ENCODE measurements at places on chromosomes 13 and 19.
A peak's percentile ranks its signal among the peaks of the same experiment; 100 is the strongest.

GRCh38 chr13:72970956-72971355, 87.8 kb upstream of the KLF5 start:
- no peak for DNase-seq
- H3K27ac ChIP-seq: no peak overlapping the region
- no peak overlapping the region for H3K4me3 ChIP-seq
- no peaks in the 10 kb centered on the region for H3K4me1 ChIP-seq
- H3K27me3 ChIP-seq: no peaks in the 10 kb centered on the region

GRCh38 chr13:49733181-49733951, 42.1 kb upstream of the EBPL start:
- H3K36me3 ChIP-seq: peaks cover 3% of the 10 kb centered on the region
- peaks cover 4% of the 10 kb centered on the region for H3K4me1 ChIP-seq
- no peak for DNase-seq
- no peaks in the 10 kb centered on the region for H3K27me3 ChIP-seq
- H3K4me3 ChIP-seq: no peak overlapping the region

DNA sequence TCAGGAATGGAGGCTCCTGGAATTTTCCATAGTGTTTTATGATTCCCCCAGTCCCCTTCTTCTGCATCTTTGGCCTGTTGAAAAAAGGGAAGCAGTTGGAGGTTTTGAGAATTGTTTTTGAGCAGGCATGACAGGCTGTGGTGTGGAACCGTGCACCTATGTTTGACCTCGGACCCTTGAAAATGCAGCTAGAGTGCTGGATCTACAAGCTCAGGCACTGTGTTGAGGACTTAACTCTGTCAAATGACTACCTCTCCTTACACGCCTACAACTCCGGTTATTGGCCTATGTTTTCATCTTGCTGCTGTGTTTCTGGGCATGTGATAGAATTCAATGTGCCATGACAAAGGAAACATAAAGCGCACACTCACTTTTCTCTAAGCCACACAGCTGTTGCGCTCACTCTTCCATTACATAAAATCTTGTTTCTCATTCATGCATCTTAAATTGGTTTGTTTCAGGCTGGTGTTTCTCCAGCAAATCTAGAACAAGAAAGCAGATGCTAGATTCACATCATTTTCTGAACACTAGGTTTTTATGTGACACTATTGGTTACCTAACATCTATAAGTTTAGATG, 616.6 kb downstream of the FGF9 start:
- H3K27ac ChIP-seq: no peak overlapping the region
- no peak for DNase-seq
- H3K4me1 ChIP-seq: peaks cover 2% of the 10 kb centered on the region
- H3K27me3 ChIP-seq: peaks cover 18% of the 10 kb centered on the region
- H3K36me3 ChIP-seq: peaks cover 5% of the 10 kb centered on the region
- H3K4me3 ChIP-seq: no peak overlapping the region

DNA sequence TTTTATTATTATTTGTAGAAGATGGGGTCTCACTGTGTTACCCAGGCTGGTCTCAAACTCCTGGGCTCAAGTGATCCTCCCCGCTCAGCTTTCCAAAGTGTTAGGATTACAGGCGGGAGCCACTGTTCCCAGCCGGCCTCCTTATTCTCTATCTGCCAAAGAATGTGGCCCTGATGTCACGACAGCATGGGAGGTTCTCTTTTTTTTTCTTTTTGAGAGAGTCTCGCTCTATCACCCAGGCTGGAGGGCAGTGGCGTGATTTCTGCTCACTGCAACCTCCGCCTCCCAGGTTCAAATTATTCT, 23.5 kb downstream of the CARM1 start:
- no peak overlapping the region for H3K4me3 ChIP-seq
- no peak overlapping the region for H3K27ac ChIP-seq
- no peak for DNase-seq

GRCh38 chr13:26749285-26749684, 11.3 kb downstream of the GPR12 start:
- peaks cover 3% of the 10 kb centered on the region for H3K4me1 ChIP-seq
- no peaks in the 10 kb centered on the region for H3K36me3 ChIP-seq
- peaks cover 36% of the 10 kb centered on the region for H3K27me3 ChIP-seq
- no peak overlapping the region for H3K4me3 ChIP-seq
- no peak overlapping the region for H3K27ac ChIP-seq
- no peak for DNase-seq

DNA sequence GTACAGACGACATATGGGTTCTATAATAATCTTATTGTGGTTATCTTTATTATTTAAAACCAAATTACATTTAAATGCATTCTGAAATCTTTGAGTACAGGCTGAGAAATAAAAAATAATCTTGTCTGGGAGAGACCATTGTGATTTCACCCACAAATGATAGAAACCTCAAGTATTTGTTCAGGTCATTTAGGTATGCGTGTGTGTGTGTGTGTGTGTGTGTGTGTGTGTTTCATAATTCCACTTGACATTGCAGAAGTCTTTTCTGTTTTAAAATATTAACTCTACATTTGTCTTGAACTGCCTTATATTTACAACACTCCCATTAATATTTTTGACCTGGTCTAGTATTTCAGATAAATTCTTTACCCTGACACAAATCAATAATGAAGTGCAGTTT, 126.9 kb downstream of the SPRY2 start:
- DNase-seq: no peak
- no peak overlapping the region for H3K4me3 ChIP-seq
- H3K27ac ChIP-seq: no peak overlapping the region
- H3K27me3 ChIP-seq: no peaks in the 10 kb centered on the region

GRCh38 chr13:66461021-66461420, 769.1 kb downstream of the PCDH9 start:
- H3K4me1 ChIP-seq: no peaks in the 10 kb centered on the region
- DNase-seq: no peak
- no peaks in the 10 kb centered on the region for H3K36me3 ChIP-seq
- H3K27me3 ChIP-seq: no peaks in the 10 kb centered on the region
- no peak overlapping the region for H3K4me3 ChIP-seq

- H3K27ac ChIP-seq: peak overlapping the region; percentile 79
- peaks cover 2% of the 10 kb centered on the region for H3K36me3 ChIP-seq
- H3K4me1 ChIP-seq: peaks cover 23% of the 10 kb centered on the region
- no peak overlapping the region for H3K4me3 ChIP-seq
These were observed 3.1 kb downstream of the GIPC1 start for GRCh38 chr19:14492756-14493337.

DNA sequence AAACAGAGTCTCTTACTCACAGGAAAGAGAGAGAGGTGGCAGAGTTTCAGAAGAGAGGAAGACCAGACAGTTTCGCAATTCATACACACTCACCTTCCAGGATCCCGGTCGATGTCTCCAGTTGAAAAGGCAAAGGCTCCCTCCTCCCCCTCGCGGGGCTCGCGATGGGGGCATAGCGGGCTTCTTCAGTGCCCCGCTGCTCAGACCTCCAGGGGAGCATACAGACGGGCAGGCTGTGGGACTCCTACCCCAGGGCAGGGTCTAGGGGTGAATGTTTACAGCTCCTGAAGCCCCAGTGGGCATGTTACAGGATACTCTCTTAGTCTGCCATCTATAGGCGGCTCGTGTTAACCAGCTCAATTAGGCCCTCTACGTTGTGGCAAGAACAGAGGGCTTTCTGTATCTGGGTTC, 139.2 kb downstream of the SLITRK5 start:
- no peak overlapping the region for H3K4me3 ChIP-seq
- H3K4me1 ChIP-seq: no peaks in the 10 kb centered on the region
- H3K27me3 ChIP-seq: no peaks in the 10 kb centered on the region
- H3K27ac ChIP-seq: no peak overlapping the region

DNA sequence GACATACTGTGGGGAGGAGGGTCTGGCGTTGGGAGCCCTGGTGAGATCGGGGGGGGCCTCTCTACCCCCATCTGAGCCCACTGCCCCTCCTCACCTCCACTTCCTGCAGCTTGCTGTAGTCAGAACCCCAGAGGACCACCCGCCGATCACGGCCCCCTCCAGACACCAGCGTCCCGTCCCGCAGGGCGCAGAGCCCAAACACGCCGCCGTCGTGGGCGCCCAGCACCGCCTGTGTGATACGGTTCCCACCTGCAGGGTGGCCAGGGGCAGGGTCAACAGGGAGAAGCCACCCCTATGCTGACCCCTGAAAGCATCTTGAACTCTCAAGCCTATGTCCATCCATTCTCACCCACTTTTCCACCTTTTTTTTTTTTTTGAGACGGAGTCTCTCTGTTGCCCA, 17.8 kb downstream of the EML2 start:
- no peaks in the 10 kb centered on the region for H3K27me3 ChIP-seq
- peaks cover 13% of the 10 kb centered on the region for H3K36me3 ChIP-seq
- H3K4me3 ChIP-seq: no peak overlapping the region
- no peak for DNase-seq

- H3K27me3 ChIP-seq: no peaks in the 10 kb centered on the region
- H3K4me3 ChIP-seq: no peak overlapping the region
- DNase-seq: no peak
- peaks cover 21% of the 10 kb centered on the region for H3K4me1 ChIP-seq
These were observed 3.1 kb downstream of the ZNF383 start for GRCh38 chr19:37221136-37221535.

DNA sequence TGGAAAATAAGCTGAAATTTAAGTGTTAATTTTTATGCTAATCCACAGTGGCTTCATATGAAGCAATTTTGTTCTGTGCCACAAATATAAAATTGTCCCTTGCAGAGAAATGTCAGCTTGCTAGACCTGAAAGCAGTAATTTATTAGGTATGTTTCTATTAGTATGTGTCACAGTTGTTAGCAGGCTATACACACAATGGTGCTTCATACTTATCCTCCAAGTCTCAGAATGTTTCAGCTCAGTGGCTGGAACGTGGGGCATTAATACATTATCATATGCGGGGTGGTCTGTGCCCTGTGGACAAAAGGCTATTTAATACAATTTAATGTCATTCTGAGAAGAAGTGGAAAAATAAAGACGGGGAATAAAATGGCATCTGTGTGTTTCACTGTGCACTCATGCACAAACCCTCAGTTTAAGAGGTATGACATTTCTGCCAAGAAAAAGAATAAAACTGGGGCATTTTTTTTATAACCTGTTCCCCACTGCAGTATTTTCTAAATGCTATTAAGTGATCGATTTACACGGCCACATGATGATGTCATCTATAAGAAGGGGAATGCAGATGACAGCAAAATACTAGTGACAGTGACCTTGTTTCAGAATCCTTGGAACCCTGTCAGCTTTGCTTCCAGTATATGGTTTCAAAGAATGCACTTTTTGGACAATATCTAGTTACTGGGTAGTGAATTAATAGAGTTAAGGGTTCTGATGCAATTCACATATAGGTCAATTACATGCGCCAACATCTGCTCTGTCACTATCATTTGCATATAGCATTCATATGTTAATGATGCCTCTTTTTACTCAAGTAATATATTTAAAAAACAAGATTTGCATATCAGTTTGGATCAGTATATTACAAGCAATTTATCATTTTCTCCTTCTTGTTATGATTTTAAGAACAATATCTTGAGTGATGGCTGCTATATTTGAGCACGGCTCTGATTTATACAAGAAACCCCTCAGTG, 21.2 kb upstream of the ZNF536 start:
- H3K4me3 ChIP-seq: no peak overlapping the region
- H3K27me3 ChIP-seq: peaks cover 40% of the 10 kb centered on the region
- H3K27ac ChIP-seq: no peak overlapping the region
- H3K36me3 ChIP-seq: no peaks in the 10 kb centered on the region
- H3K4me1 ChIP-seq: no peaks in the 10 kb centered on the region
- DNase-seq: no peak

DNA sequence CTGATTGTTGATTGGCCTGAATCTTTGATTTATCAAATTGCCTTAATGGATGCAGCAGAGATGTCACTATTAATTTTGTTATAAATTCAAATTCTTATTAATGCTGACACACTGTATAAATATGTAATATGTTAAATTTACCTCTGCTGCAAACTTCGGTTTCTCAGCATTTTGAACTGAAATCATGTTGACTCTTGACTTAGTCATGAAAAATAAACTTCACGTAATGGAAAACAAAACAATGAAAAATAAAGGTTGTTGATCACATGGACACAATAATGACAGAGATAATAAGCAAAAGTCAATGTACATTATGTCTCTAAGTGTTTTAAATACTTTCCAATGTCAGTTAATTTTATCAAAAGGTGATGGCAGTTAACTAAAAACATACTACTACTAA, 827.6 kb downstream of the PCDH9 start:
- no peak for DNase-seq
- no peak overlapping the region for H3K27ac ChIP-seq
- no peaks in the 10 kb centered on the region for H3K27me3 ChIP-seq
- no peak overlapping the region for H3K4me3 ChIP-seq
- H3K4me1 ChIP-seq: no peaks in the 10 kb centered on the region

DNA sequence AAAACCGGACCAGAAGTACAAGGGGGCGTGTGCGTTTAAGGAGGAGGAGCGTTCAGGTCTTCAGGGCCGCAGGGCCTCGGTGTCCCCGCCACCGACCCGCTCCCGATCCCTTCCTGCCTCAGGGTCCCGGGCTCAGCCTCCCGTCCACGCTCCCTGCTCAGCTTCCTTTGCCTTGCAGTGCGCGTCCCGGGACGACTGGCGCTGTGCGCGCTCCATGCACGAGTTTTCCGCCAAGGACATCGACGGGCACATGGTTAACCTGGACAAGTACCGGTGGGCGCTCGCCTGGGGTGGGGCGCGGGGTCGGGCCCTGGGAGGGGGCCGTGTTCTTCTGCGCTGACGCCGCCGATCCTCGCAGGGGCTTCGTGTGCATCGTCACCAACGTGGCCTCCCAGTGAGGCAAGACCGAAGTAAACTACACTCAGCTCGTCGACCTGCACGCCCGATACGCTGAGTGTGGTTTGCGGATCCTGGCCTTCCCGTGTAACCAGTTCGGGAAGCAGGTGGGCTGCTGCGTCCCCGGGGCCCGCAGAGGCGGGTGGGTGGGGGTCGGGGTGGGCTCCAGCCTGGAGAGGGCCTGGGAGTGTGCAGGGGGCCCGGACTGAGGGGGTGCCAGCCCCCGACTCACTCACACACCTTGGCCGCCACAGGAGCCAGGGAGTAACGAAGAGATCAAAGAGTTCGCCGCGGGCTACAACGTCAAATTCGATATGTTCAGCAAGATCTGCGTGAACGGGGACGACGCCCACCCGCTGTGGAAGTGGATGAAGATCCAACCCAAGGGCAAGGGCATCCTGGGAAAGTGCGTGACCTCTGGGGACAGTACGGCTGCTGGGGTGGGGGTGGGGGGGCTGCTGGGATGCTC, 1.4 kb downstream of the GPX4 start:
- no peaks in the 10 kb centered on the region for H3K27me3 ChIP-seq
- no peak overlapping the region for H3K27ac ChIP-seq
- H3K4me1 ChIP-seq: peaks cover 12% of the 10 kb centered on the region
- H3K4me3 ChIP-seq: peak overlapping the region; percentile 80
- DNase-seq: no peak
- no peaks in the 10 kb centered on the region for H3K36me3 ChIP-seq

GRCh38 chr19:10339380-10339960, at the start of gene ICAM3:
TSS of gene ICAM3 (minus strand) at chr19:10339624. CDS start at chr19:10339614, 10 bp downstream.
- H3K27me3 ChIP-seq: no peaks in the 10 kb centered on the region
- H3K4me1 ChIP-seq: peaks cover 19% of the 10 kb centered on the region
- H3K4me3 ChIP-seq: peak within 1 kb of the TSS; percentile 97
- DNase-seq: peak; percentile 55
